ENCODE measurements at places on chromosomes 4 and X. TPM values are rescaled to one million over a fixed set of nuclear protein-coding genes. Genes with fewer than 3 reads are reported as not detected.

DNA sequence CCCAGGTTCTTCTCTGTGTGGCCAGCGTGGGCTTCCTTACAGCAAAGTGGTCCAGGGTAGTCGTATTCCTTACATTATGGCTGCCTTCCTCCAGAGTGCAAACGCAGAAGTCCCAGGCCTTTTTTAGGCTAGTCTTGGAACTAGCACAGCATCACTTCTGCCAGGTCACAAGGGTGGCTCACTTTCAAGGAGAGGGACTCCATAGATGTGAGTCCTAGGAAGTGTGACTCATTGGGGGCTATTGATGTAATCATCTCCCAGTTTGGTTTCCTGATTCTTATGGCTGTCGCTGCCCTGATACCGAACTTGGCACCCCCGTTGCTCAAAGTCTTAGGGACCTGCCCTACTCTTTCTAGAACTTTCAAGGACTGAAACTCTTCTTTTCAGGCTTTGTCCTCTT, 140.0 kb downstream of the DCK start:
- DNase-seq: no peak

DNA sequence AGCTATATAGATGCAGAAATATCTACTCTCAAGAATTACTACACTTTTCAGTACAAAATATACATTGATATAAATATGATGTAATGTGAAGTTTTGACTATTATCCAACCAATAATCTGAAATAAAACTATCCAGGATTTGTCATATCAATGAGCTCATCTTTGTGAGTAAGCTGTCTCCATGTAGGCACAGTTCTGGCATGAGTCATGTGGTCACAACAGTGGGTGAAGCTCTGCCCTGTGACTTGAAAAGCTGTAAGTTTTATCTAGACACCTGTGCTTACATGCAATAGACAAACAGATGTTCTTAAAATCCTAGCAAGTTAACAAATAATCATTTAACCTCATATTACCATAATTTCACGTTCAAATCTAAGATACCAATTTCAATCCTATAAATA, 192.7 kb downstream of the GABRG1 start:
- no peak for DNase-seq

GRCh38 chr4:189162073-189162789, 778.4 kb upstream of the FRG1 start:
- DNase-seq: no peak

GRCh38 chrX:30679369-30679768, 26.1 kb downstream of the GK start:
- DNase-seq: no peak

DNA sequence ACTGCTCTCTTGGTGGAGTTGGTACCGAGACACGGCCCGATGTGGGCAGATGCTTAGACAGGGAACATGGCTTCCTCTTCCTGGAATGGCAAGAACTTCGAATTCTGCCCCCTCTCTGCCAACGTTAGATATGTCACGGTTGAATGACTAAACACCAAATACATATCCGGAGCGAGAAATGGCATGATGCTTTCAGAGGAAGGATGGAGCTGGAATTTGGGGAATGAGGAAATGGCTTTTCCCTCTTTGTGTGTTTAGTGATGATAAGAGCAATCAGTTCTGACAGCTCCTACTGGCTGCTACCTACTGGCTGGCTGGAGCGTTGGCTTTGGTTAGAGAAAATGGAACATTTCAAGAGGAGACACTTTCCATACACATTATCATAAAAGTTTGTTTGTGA, 140.0 kb downstream of the DHRSX start:
- no peak for DNase-seq

GRCh38 chrX:46992070-46992469, 79.8 kb downstream of the JADE3 start:
- no peak for DNase-seq

DNA sequence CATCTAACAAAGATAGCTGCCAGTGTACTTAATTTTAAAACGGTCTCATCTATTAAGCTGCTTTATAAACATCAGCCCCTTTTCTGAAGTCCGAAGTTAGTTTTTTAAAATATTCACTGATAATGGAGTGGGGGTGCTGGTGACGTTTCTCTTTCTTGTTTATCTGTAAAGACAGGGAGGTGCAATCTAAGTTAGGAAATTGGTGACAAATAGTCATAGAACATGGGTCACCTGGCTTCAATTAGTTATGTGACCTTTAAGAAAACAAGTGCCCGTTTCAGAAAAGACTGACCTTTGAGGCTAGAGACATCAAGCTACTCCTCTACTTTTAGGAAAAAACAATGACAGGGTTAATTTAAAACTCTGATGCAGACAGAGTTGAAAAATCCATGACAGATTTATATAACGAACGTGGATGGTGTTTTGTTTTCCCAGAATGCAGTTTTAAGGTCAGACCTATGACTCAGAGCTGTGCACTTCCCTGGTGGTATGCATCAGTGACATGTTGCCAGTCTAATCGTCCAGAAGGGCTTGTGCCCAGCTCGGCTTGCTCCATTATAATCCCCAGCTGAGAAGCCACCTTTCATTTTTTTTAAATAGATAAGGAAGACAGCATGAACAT, 38.2 kb downstream of the FHL1 start:
- DNase-seq: no peak

DNA sequence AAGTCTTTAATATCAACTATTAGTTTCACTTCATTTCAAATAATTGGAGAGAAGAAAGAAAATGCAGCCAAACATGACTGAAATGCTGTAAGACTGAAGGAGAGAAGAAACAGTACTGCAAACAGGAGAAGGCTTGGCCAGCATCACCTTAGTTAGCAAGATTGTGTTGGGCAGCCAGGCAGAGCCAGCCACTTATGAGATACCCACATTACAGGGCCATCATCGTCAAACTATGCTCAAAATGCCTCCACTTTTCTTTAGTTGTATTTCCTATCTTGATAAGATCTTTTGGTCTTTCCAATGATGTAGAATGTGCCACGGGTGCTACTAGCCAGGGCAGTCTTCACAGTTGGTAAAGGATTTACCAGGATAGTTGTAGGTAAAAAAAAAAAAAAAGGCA, 10.9 kb upstream of the IRF2 start:
- DNase-seq: no peak

- no peak for DNase-seq
Measured at GRCh38 chr4:88939697-88940096, 117.3 kb downstream of the FAM13A start.

Gene ACOT9
- total RNA-seq: 31.1 TPM

Gene ITIH6
- total RNA-seq: not detected
